ENCODE measurements at places on chromosomes 13 and 19. TPM values are rescaled to one million over a fixed set of nuclear protein-coding genes. Genes with fewer than 3 reads are reported as not detected.
A peak's percentile ranks its signal among the peaks of the same experiment; 100 is the strongest.

DNA sequence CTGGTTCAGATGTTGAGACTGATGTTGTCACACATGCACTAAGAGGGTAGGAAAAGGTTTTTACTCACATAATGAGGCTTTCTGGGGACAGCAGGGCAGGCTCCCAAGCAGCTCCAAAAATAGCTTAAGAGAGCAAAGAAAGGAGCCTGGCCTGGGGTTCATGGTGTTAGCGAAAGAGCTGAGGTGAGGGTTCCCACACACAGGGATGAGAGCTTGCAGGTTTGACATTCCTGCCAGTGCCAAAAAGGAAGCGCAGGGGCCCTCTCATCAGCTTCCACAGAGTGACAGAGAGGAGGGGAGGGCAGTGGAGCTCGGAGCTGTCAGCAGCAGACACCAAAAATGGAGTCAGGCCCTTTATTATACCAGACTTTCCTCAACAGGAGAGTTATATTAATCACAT lies 65.5 kb upstream of the FAM216B start:
- DNase-seq, result no peak

- DNase-seq, result peak; percentile 12
These were observed 15.8 kb downstream of the FUT6 start for GRCh38 chr19:5823579-5824281.

GRCh38 chr13:96650301-96650886 lies 343.9 kb downstream of the OXGR1 start:
- no peak for DNase-seq

KANK2 gene
- 122 TPM for total RNA-seq

FBN3 gene
- total RNA-seq, result 0.55 TPM

SYNGR4 gene
- total RNA-seq, result not detected

- no peak for DNase-seq
These were observed 20.0 kb downstream of the RAB20 start for GRCh38 chr13:110541526-110541920.

DNA sequence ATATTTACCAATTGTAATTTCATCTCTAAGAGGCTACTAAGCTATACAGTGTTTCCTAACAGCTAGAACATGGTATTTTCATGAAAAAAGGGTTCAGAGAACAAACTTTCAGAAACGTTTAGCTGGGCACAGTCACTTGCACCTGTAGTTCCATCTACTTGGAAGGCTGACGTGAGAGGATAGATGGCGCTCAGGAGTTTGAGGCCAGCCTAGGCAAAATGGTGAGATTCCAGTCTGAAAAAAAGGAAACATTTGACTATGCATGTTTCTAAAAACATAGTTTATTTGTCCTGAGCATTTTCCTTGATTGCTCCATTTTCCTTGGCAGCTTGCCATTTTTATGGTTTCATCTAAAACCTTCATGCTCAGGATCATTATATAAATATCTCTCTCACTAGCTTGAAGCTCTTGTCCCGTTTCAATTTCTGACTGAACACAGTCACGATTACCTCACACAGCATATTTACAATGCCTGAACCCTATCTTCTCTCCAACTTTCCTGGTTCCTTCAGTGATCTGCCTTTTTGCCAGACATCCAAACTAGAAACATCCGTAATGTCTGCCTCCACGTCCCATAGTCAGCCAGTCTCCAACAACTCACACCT lies 200.8 kb downstream of the RGCC start:
- DNase-seq, result no peak

CPB2 gene
- total RNA-seq, result not detected

DNA sequence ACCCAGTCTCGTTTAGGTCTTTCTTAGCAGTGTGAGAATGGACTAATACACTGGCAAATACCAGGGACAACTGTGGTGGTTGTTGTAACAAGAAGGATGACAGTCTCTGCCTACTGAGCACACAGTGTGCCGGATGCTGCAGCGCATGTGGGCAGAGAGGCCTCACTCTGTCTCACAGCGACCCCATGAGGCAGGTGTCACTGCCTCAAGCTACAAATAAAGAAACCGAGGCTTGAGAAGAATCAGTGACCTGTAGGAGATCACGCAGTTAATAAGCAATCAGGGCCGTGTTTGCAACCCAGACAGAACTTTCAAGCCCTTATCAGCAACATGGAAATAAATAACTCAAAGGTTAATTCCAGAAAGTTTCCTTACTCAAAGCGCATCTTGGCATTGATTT lies 40.5 kb upstream of the GAS6 start:
- DNase-seq, result peak; percentile 8

GRCh38 chr19:28238270-28238820 lies 974.6 kb downstream of the UQCRFS1 start:
- DNase-seq, result no peak

DNA sequence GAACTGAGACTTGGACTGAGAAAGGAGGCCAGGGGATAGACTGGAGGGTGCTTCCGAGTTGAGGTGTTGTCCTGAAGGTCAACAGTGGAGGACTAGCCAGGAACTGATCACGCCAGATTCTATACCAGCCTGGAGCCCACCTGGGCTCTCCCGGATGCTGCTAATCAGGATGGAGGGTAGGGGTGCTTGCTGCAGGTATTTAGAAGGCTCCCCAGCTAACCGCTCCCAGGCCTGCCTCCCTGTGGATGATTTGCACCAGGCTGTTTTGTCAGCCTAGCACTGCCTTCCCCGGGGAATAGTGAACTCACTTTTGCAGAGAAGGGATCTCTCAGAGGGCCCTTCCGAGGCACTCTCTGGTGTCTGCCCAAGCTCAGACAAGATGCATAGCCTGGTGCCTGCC lies 60.5 kb upstream of the KCTD15 start:
- DNase-seq, result no peak

ZNF701 gene
- 1.2 TPM for total RNA-seq

DNA sequence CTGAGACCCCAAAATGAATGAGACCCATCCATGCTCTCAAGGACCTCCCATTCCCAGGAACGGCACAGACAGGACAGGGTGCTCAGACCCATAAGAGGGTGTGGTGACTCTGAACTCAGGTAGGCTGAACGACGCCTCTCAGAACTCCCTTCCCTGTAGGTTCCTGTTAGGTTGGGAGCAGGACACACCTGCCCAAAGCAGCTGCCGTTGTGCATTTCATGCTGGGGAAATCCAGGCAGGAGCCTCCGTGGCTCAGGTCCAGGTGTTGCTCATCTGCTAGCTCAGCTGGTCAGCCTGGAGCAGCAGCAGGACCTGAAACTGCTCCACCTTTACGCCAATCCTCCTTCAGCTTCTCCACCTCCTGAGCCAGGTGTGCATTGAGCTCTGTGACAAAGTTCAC lies 19.1 kb upstream of the TEX101 start:
- no peak for DNase-seq

DNA sequence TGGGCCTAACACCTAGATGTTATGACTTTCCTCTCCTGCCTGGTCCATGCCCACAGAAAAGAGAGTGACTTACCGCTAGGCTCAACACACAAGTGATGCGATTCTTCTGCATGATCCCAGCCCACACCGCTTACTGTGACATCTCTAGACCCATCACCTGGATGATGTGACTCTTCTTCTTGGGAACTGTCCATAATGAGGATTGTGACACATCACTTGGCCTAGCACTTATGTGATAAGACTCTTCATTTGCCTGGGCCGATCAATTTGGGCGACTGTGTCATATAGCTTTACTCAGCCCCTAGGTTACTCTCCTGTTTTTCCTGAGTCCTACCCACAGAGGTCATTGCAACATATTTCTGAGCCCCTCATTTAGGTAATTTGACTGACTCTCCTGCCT lies 19.9 kb upstream of the ZNF681 start:
- no peak for DNase-seq

- no peak for DNase-seq
These were observed 33.1 kb downstream of the CAPN12 start for GRCh38 chr19:38710928-38711725.

DNA sequence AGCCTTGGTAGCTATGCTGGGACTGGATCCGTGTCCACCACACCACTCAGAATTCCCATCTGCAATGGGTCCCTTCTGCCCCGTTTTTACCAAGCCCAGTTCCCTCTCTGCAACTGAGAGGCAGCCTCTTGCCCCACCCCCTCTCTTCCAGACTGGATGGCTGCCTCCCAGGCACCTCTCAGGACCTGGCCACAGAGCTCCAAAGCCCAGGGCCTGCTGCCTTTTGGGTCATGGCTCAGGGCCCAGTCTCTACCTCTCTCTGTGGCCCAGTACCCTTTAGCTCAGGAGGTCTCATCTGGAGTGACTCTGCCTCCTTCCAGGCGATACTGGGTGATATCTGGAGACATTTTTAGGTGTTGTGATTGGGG lies 10.3 kb upstream of the ZBTB7A start:
- peak; percentile 37 for DNase-seq

FUT1 gene
- total RNA-seq, result not detected

- no peak for DNase-seq
These were observed 8.5 kb upstream of the CA11 start for GRCh38 chr19:48654299-48655059.

CGB5 gene
- total RNA-seq, result not detected

DNA sequence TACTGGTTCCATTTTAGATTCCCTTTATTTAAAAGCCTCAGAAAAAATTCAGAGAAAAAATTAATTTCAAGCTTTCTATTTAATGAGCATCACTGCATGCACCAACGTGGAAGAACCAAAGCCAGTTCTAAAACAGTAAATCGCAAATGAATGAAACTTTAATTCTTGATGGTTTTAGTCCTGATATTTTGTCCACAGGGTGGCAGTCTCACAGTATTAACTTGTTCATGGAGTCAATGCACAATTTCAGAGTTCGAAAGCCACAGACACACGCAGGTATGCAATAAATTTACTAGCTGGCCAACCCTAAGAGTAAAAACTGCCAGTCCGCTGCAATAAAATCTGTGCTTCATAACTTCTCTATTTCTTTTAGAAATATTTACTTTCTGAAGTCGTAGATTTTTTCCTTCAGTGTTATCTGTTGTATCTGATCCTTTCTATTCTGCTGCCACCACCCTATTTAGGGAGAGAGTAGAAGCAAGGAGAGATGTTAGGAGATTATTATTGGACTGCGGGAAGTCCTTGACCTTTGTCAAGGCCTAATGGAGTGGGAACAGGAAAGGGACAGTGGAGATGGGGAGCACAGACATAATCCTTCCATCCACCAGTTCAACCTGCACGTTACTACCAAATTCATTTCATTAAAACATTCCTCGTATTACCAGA lies 7.0 kb upstream of the WBP4 start:
- peak; percentile 43 for DNase-seq

OVOL3 gene
- total RNA-seq, result not detected

FBXO27 gene
- total RNA-seq, result 44.0 TPM

- no peak for DNase-seq
These were observed 6.0 kb downstream of the ZNF865 start for GRCh38 chr19:55611300-55611982.

PDX1 gene
- not detected for total RNA-seq

- DNase-seq, result peak; percentile 89
These were observed 102.9 kb downstream of the TEX26 start for GRCh38 chr13:31035185-31035965.

CYP2A6 gene
- not detected for total RNA-seq

SERTAD3 gene
- 63.8 TPM for total RNA-seq

DNA sequence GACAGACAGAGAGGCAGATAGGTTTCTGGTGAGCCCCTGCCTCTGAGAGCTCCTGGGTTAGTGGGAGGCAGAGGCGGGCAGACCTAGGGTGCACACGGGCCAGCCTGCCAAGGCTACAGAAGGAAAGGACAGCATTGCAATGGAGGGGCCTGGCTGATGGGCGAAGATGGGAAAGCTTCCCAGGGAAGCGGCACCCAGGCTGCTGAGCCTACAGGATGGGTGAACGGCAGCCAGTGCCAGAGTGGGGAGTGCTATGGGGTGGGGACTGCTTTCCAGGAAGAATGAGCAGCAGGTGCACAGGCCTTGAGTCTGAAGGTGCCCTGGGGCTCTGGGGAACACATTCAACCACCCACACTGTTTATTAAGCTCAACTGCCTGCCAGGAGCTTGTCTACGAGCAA lies 702 bp upstream of the MAG start:
- DNase-seq, result no peak

GRCh38 chr13:111521691-111522229 lies 201.3 kb downstream of the TEX29 start:
- DNase-seq, result no peak

GRCh38 chr19:28397306-28397705 lies 815.6 kb downstream of the UQCRFS1 start:
- DNase-seq, result no peak

- no peak for DNase-seq
These were observed 4.3 kb upstream of the IFNL2 start for GRCh38 chr19:39263912-39264305.

GRCh38 chr13:113926951-113927660 lies 46.8 kb downstream of the C13orf46 start:
- DNase-seq, result no peak

GRCh38 chr19:3684054-3684816 lies 16.0 kb downstream of the PIP5K1C start:
- DNase-seq, result no peak

GRCh38 chr13:91361755-91362271 lies 14.3 kb downstream of the MIR17HG start:
- DNase-seq, result no peak
